Neural crest cell (in vitro differentiated cells): ENCODE measurements at places on chromosomes 11 and 22. TPM values are rescaled to one million over a fixed set of nuclear protein-coding genes. Genes with fewer than 3 reads are reported as not detected.

- DNase-seq = no peak
These were observed 8.4 kb upstream of the CEP295 start for GRCh38 chr11:93653080-93653479.

DNA sequence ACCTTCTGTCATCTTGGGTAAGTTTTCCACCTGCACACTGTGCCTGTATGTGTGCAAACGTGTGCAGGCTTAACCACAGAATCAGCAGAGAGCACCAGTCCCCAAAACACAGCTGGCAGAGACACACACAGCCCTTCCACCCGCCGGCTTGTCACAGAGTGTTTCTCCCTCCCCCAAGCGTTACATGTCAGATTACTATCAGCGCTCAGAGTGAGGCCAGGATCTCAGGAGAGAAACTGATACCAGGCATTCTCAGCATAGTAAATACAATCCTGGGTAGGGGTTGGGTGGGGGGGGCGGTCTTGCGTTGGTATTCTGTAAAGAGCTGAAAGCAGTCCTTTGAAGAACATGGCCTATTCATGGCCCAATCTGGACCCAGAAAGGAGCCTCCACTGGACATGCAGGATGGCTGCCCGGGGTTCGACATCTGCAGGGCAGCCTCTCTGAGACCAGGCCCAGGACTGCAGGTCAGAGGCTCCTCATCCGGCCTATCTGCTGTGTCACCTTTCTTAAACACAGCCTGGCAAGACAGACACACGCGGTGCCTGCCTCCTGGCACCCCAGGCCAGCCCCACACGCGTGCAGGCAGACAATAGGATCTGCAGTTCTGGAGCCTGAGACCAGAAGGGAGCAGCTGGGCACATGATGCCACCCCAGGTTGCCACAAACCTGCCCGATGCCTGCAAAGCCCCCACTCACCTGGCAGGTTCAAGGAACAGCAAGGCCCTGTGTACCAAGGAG, 1.7 kb downstream of the OSBPL5 start:
- no peak for DNase-seq

DNA sequence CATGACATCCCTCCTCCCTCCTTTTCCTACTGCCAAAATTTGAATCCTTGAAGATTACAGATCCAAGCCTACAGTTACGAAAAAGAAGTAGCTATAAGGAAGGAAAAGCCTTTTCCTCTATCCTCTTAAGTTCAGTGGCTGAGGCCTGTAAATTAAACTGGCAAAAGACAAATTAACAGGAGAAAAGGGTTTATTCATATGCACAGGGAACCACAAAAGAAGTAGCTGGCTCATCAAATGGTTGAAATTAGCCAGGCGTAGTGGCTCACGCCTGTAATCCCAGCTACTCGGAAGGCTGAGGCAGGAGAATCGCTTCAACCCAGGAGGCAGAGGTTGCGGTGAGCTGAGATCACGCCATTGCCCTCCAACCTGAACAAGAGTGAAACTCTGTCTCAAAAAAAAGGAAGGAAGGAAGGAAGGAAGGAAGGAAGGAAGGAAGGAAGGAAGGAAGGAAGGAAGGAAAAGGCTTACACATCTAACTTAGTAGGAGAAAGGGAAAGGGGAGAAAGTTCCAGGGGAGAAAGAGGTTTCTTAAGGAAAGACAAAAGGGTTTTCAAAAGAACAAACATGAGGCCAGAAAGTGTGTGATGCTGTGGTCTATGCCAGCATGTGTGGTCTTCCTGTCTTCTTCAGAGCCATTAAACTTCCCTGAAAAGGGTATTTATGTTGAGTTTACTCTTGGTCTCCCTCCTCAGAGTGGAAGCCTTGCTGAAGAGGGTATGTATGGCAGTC, 5.1 kb upstream of the SMPD1 start:
- DNase-seq = no peak

DNA sequence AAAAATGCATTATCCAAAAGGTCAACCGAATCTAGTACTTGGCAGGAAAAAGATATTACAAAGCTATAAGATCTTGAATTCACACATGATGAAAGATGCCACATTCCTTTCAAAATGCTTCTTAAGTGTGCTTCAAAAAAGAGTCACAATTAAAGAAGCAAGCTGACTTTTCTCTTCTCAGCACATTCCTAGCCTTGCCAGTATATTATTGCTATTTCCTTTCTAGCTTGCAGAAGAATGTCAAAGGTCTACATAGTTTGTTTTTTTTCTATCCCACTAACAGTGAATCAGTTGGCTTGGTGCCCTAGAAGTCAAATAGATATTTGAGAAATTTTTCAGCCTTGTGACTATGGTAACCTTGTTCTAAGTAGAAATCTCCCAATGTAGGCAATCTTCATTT, 56.8 kb downstream of the GUCY1A2 start:
- no peak for DNase-seq

DNA sequence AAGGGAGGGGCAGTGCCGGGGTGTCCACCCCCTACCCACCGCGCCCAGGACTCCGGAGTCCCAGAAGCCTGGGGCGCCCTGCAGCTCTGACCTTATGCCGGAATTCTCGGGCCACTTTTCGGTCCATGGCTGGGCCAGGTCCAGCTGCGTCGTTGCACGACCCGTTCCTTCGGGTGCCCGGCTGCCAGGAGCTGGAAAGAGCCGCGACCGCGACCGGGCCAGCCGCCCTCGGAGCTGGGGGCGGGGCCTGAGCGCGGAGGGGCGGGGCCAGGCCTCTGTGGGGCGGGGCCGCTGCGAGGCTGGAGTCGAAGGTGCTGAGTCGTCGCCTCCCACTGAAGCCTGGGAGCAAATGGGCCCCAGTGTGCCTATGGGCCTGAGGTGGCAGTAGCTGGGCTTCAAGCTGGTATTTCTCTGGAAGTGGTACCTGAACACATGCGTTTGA, at the start of gene USH1C:
TSS of gene USH1C (minus strand) at position 236 of the 442 bp plus-strand sequence. CDS start at position 127, 109 bp downstream.
- peak; percentile 31 for DNase-seq

The FAM83F gene
- total RNA-seq = 2.8 and 3.1 TPM in 2 replicates

The CRACR2B gene
- total RNA-seq = 1.6 and 2.7 TPM in 2 replicates
